Activated T-helper 1 cell treated with anti-CD3 and anti-CD28 coated beads, Interleukin-12 subunit alpha, Interleukin-12 subunit beta, Interleukin-2, Interleukin-4 antibody, amounts not matched to agents 30 ng/mL and 10 ng/mL and 1 ng/mL, durations not matched to agents 14 hours and 24 hours and 36 hours (primary cell): ENCODE measurements at places on chromosomes 13 and 19.

DNA sequence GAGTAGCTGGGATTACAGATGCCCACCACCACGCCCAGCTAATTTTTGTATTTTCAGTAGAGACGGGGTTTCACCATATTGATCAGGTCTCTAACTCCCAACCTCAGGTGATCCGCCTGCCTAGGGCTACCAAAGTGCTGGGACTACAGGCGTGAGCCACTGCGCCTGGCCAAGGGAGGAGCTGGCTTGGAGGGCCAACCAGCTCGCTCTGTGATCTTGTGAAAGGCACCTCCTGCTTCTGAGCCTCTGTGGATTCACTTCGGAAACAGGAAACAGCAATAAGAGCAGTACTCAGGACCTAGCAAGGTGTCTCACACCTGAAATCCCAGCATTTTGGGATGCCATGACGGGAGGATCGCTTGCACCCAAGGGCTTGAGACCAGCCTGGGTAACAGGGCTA is 2.0 kb upstream of the ELL start:
- no peak for DNase-seq

GRCh38 chr19:6521718-6522646 is 8.8 kb upstream of the TNFSF9 start:
- DNase-seq, result no peak

DNA sequence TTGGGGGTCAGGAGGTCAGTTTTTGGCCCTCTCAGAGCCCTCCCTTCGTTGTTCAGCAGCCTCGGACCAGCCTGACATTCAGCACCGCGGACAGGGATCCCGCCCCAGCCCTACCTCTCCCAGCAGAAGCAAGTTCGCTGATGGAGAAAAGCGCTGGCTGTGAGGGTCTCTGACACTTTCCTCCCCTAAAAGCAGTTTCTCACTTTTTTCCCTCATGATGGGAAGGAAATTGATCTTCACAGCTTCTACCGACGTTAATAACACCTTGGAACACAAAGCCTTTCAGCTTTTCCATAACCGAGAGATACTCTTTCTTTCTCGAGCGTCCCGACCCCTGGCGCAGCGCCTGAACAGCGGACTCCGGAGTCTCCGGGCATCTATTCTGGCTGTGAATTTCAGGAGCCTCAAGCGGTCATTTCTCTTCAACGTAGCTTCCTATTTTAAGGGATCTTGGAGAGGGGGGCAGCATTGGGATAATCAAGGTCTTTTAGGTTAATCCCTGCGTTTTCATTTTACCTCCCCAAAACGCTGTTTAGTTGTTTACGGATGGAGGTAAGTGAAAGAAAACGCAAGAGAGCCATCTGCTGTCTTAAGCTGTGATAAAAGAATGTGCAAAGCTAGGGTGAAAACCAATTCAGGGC is 467.2 kb downstream of the ITGBL1 start:
- DNase-seq, result no peak

GRCh38 chr13:23776698-23777574 is 112.3 kb downstream of the MIPEP start:
- DNase-seq, result no peak

- DNase-seq, result no peak
These were observed 123.8 kb upstream of the PCDH9 start for GRCh38 chr13:67353941-67354340.

GRCh38 chr13:68813180-68813796 is 1294.3 kb upstream of the ATXN8OS start:
- no peak for DNase-seq

- no peak for DNase-seq
These were observed 849.7 kb downstream of the UQCRFS1 start for GRCh38 chr19:28363254-28363653.

DNA sequence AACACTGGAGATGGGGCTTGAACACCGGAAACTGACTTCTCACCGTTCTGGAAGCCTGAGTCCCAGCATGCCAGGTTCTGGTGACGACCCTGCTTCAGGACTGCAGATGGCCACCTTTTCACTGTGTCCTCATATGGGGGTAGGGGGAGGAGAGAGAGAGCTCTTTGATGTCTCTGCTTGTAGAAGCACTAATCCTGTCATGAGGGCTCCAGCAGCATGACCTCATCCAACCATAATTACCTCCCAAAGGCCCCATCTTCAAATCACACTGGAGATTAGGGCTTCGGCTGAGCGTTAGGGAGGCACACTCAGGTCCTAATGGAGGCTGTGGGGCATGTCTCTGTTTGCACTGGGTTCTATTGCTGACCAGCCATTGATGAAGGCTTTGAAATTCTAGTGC is 255.3 kb downstream of the TEX29 start:
- no peak for DNase-seq

GRCh38 chr13:35856721-35857364 is 274.3 kb downstream of the DCLK1 start:
- DNase-seq, result no peak

DNA sequence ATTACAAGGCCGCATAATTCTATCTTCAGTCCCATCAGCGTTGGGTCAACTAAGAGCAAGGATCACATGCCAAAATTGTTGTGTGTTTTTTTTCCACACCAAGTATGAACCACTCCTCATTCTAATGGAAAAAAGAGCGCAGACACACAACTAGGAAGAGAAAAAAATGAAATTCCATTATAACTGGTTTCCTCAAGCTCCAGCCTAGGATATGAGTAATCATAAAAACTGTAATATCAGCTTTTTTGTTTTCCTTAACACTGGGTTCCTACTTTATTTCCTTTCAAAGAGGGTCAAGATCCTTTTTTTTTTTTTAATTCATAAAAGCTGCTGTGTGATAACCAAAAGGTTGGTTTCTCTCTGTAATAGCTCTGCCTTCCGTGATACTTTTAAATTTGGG is 19.4 kb downstream of the TSHZ3 start:
- DNase-seq, result no peak

- DNase-seq, result no peak
These were observed 78.1 kb upstream of the PCDH9 start for GRCh38 chr13:67308004-67308772.

DNA sequence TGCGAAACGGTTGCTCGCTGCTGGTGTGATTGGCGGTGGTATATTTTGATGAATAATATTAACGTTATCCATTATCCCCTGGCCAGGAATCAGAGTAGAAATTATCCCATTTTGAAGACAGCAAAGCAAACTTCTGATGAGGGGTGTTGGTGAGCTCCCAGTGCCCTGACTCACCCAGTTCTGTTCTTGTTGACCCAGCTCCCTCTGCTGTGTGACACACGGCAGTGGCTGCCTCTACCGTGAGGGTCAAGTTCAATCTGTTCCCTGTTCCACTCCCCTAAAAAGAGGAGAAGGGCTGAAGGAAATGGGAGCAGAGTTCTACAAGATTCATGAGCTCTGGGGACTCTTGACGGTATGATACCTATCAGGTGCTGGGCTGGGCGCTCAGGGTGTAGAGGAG is 2.0 kb downstream of the CAMSAP3 start:
- DNase-seq, result no peak

- DNase-seq, result no peak
These were observed 1559.2 kb downstream of the SLITRK1 start for GRCh38 chr13:82323101-82323500.

DNA sequence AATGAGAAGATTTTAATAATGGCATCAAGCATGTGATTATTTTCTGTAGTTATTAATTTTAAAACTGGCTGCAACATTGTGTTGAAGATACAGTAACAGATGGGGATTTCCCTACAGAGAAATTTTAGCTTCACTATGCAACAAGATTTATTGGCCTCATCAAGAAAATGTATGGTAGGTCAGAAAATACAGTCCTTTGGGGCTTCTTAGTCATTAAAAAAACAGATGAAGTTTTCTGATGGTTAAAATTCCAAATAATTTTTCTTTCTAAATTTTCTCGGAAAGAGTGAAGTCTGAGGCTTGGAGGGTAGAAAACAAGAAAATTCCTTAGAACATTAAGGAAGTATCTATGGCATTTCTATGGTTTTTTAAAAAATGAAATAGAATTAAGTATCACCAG is 1790.8 kb upstream of the PCDH20 start:
- no peak for DNase-seq

DNA sequence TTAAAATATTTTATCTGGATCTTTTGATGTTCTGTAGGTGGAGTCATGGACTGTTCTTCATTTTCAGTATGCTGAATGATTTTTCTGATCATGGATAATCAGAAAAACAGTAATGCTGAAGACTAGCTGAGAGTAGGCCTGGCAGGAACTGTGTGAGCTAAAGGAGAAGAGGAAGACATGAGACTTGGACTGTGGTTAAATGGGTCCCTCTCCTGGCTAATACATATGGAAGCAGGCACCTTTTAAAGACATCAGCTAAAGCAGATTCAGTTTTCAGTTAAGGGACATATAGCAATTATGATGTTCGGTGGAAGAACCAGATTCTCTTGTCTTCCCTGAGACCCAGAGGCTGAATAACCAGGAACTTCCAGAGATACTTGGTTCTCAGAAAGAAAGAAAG is 169.4 kb downstream of the OLFM4 start:
- no peak for DNase-seq

DNA sequence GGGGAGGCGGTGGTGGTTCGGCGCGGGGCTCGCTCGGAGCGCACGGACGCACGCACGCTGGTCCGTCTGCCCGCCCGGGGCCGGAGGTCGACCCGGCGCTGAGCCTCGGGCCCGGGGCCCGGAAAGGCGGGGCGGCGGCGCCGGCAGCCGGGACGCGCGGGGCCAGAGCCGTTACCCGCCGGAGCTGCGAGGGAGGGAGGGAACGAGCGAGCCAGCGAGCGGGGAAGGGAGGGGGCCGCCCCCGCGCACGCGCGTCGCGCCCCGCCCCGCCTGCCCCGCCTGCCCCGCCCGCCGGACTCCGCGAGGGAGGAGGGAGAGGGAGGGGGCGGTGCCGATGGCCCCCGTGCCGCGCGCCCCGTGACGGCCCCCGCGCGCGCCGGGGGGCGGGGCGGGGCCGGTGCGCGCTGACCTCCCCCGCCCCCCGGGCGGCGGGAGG is 15.0 kb downstream of the CIC start:
- DNase-seq, result peak; percentile 79

GRCh38 chr19:6156033-6156432 is 20.6 kb downstream of the ACSBG2 start:
- no peak for DNase-seq

DNA sequence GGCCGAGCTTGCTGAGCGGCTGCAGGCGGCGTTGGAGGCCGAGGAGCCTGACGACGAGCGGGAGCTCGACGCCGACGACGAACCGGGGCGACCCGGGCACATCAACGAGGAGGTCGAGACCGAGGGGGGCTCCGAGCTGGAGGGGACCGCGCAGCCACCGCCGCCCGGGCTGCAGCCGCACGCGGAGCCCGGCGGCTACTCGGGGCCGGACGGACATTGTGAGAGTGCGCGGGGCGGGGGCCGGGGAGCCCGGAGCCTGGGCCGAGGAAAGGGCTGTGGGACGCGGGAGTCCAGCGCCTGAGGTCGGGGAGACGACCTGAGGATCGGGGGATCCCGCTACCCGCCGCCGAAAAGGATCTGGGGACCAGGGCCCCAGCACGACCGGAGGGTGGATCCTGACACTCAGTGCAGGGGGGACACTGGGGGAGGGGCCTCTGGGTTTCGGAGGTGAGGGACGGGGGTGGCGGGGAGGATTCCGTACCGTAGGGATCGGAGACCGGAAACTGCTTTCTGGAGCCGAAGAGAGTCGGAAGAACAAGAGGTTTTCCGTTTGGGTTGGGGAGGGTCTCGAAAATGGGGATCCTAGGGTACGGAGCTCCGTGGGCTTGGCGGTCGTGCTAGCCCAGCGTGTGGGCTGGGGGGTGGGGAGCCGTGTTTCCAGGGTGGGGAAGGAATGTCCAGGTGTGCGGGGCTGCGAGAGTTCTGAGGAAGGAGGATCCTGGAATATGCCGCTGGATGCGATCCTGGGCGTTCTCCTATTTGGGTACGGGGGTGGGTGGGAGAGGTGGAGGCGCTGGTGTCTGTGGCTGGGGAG is 616 bp downstream of the HNRNPUL1 start:
- peak; percentile 37 for DNase-seq

GRCh38 chr19:32450217-32450616 is 44.6 kb downstream of the DPY19L3 start:
- DNase-seq, result no peak

- no peak for DNase-seq
These were observed 30.3 kb upstream of the SEMA6B start for GRCh38 chr19:4589579-4590410.

DNA sequence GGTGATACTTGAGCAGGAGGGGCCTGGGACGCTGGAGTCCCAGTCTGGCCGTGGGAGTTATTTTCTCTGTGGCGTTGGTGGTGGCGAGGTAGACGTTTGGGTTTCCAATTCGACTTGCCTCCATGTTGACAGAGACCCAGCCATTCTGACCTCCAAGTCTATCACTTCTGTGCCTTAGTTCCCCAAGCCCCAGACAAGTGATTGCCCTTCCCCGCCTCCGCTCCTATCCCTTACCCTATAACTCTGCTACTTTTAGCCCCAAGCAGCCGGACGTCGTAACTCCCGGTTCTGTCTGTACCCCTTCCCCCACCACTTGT is 549 bp downstream of the TIMM50 start:
- DNase-seq, result no peak

DNA sequence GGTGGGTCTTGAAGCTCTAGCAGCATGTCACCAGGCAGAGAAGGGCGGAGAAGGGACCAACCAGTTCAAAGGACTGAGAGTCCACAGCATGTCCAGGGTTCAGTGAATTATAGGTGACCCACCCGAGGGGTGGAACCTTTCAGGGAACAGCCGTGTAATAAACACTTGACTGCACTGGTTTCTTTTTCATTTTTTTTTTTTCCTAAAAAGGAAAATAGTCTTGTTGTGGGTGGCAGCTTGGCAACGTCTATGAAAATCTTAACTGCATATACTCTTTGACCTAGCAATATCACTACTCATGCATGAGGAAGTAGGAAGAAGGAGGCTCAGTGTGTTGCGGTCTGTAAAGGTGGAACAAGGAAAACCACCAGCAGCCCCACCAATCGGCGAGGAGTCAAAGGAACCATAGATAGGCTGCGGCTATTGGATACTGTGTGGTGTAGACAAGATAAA is 13.0 kb upstream of the MYH14 start:
- no peak for DNase-seq

- no peak for DNase-seq
These were observed 292.9 kb downstream of the KLF5 start for GRCh38 chr13:73351730-73352129.

- DNase-seq, result no peak
These were observed 35.9 kb upstream of the MAB21L1 start for GRCh38 chr13:35512271-35512920.

- DNase-seq, result no peak
These were observed 20.9 kb downstream of the MAST3 start for GRCh38 chr19:18118420-18119012.

DNA sequence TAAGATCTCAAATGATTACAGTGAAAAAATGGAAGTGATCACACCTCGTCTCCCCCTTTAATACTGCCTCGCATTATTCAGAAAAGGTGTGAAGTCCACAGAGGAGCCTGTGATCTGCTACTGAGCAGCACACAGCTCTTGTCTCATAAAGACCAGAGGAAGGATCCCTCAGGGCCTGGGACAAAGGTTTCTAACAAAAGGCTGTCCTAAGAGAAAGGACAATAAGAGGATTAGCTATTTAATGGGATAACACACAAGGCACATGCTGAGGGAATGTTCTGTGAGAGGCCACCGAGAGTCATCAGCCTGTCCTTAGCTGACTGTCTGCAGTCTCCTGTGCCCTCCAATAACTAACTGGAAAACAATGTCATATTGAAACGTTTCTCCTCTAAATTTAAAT is 26.7 kb downstream of the EBPL start:
- DNase-seq, result no peak

- no peak for DNase-seq
These were observed 122.6 kb upstream of the GJB6 start for GRCh38 chr13:20354722-20355121.
